Pulmonary artery endothelial cell (primary cell): ENCODE measurements at places on chromosomes 2 and 18. TPM values are rescaled to one million over a fixed set of nuclear protein-coding genes. Genes with fewer than 3 reads are reported as not detected.

GRCh38 chr2:204255526-204255925 lies 289.7 kb upstream of the PARD3B start:
- DNase-seq, result no peak

- DNase-seq, result no peak
These were observed 657.4 kb upstream of the ID2 start for GRCh38 chr2:8024506-8024905.

CUL3 gene
- total RNA-seq, result 62.7 and 62.8 TPM in 2 replicates

ELOA2 gene
- total RNA-seq, result not detected in 2 replicates

DNA sequence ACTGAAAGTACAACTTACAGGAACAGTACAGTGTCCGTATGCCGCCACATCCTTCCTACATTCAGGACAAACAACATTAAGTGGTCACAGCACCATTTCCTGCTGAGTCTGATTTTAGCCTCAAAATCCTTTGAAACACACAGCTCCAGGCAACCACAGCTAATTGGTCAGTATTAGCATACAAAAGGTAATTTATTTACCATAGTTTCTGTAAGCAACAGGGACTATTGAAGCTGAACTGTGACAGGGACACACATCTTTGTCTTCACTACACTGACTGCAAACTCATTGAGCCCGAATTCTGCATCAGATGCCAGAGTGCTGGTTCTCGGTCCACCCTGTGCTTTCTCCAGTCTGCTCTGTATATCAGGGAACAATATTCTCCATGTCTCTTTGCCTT lies 151.8 kb downstream of the ST6GAL2 start:
- DNase-seq, result no peak

OTOS gene
- not detected in 2 replicates for total RNA-seq

TNFAIP6 gene
- not detected in 2 replicates for total RNA-seq

DNA sequence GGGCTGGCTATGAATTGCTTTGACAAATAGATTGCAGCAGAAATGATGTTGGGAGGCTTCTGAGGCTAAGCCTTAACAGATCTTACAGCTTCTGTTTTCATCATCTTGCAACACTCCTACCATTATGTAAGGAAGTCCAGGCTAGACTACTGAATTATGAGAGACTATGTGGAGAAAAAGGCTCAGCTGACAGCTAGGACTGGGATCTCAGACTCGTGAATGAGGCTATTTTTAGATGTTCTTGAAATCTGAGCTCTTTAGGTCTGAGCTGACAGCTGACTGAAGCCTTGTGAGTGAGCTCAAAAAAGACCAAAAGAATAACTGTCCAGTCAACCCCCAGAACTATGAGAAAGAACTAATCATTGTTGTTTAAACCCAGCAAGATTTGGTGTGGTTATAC lies 70.3 kb downstream of the VWC2L start:
- no peak for DNase-seq

DNA sequence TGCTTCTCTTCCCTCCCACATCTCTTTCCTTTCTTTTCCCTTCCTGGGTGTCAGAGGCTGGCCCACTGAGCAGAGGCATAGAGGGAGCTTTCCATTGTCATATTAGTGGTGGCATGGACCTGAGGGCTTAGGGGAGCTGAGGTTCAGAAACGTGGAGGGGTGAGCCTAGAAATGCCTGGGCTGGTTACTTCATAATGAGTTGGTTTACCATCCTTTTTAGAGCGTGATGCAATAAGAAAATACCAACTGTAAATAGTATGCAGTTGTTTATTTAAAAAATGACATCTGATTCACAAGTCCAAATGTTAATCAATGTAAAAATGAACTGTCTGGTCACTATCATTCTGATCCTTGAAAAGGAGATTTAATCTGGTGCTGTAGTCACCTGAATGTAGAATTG lies 46.3 kb downstream of the MYO1B start:
- DNase-seq, result no peak

DNA sequence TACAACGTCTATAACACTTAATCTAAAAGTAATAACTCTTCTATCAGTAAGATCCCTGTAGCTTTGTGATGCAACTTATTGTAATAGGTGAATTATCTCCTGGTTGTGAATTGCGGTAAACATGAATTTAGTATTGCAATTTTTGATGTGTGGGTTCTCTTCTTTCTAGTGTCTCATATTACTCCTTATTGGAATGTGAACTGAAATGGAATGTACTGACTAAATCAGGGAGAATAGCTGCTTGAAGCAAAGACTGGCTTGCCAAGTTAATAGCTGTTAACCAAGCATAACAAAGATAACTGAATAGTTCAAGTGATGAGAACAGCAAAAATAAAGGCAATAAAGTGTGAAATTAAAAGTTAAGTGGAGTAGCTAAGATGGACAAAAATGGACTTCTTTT lies 60.5 kb upstream of the TFPI start:
- DNase-seq, result no peak

DNA sequence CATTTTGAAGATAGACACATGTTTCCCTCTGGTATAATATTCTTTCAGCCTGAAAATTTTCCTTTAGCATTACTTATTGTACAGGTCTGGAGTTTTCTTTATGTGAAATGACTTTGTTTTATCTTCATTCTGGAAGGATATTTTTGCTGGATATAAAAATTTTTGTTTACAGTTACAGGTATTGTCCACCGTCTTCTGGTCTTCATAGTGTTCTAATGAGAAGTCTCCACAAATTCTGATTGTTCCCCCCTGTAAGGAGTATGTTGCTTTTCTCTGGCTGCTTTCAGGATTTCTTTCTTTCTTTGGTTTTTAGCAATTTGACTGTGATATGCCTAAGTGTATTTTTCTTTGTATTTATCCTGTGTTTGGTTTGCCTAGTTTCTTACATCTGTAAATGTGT lies 15.0 kb downstream of the UBXN4 start:
- no peak for DNase-seq

FRZB gene
- 0.04 TPM in 1 of 2 replicates, not detected in the other for total RNA-seq

GRCh38 chr2:105796131-105796638 lies 51.5 kb downstream of the NCK2 start:
- no peak for DNase-seq

- DNase-seq, result no peak
These were observed 219.9 kb downstream of the PIK3C3 start for GRCh38 chr18:42174909-42175308.

GRCh38 chr2:15952451-15953146 lies 12.2 kb downstream of the MYCN start:
- no peak for DNase-seq

GRCh38 chr2:118670276-118670675 lies 177.2 kb downstream of the EN1 start:
- DNase-seq, result no peak

DNA sequence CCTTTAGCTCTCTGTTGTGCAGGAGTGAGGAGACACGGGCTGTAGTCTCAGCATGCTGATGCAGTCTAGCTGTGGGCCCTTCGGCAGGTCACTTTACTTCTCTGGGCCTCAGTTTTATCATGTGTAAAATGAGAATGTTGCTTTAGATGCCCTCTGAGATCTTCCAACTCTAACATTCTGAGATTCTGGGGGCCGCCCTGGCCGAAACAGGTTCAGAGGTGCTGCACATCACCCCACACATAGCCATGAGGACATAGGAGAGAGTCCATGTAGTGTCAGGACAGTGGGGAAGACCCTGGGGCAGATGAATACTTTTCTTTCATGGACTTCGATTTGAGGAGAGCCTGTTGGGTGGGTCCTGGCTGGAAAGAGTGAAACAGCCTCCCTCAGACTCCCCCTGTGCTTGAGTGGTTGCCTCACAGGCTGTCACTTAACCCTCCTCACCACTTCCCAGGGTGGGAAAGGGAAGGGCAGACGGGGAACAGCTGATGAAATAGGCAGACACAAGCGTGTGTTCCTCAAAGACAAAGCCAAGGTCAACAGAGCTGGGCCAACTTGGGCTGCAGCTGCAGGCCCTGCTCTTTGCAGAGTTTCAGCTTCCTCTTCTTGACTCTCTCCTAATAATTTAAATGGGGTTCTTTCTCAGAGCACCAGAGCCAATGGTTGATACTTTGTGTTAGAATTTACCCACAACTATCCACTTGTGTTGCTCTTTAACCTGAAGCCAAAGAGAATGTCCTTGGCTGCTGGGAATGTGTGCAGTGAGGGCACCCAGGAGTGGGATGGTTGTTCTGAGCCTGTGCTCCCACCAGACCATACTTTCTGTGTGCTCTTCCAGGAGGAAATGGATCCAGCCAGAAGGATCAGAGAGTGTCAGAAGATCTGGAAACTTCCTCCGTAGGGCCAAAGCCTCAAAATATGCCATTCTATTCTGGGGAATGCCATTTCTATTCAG lies 14.7 kb upstream of the MRPL33 start:
- DNase-seq, result no peak

DNA sequence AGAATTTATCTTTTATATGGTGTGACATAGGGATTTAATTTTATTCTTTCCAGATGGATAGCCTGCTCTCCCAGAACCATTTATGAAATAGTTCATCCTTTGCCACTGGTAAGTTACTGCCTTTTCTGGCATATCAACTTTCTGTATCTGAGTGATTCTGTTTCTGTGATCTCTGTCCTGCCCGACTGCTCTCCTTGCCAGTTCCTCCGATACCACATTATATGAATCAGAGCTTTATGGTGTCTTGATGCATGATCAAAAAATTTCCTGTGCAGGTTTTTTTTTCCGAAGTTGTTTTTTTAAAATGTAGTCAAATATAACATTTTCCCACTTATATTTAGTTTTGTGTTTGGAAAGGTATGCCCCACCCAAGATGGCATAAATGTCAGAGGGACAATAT lies 242.5 kb downstream of the CYP26B1 start:
- no peak for DNase-seq

GRCh38 chr2:174931724-174932123 lies 73.5 kb downstream of the CHN1 start:
- no peak for DNase-seq

- DNase-seq, result no peak
These were observed 13.1 kb downstream of the TMEM131 start for GRCh38 chr2:97982621-97983020.

DNA sequence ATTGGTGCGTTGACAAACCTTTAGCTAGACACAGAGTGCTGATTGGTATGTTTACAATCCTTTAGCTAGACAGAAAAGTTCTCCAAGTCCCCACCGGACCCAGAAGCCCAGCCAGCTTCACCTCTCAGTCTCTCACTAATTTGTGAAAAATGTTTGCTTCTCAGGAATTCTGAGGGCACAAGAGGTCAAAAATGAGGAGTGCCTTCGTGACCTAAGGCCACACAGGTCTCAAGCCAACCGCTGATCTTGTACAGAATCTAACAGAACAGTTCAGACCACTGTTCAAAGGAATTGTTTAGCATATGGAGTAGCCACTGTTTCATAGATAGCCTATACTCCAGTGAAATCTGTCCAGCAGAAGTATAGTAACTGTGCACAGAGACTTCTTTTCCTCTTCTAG lies 29.8 kb upstream of the LRRC30 start:
- no peak for DNase-seq

DNA sequence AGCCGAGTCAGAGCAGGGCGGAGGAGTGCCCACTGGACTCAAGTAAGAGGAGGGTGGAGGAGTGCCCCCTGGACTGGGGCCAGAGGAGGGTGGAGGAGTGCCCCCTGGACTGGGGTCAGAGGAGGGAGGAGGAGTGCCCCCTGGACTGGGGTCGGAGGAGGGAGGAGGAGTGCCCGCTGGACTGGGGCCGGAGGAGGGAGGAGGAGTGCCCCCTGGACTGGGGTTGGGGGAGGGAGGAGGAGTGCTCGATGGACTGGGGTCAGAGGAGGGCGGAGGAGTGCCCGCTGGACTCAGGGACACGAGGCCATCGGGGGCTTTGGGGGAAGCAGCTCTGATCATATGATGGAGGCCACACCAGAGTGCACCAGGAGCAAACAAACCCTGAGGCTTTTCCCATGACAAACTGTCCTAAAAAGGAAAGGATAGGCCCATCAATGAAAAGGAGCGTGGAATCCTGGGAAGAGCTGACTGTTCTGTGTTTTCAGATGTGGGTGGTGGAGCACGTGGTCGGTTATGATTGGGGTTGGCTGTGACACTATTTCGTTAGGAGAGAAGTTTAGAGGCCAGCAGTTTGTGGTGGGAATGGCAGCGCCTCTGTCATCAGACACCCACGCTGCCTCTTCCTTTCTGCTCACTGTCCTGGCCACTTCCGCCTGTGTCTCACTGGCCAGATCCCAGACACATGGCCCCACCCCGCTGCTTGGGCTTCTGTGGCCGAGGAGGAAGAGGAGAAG lies 24.5 kb upstream of the HPCAL1 start:
- DNase-seq, result no peak

GRCh38 chr2:124658373-124658772 lies 633.3 kb downstream of the CNTNAP5 start:
- DNase-seq, result no peak

DNA sequence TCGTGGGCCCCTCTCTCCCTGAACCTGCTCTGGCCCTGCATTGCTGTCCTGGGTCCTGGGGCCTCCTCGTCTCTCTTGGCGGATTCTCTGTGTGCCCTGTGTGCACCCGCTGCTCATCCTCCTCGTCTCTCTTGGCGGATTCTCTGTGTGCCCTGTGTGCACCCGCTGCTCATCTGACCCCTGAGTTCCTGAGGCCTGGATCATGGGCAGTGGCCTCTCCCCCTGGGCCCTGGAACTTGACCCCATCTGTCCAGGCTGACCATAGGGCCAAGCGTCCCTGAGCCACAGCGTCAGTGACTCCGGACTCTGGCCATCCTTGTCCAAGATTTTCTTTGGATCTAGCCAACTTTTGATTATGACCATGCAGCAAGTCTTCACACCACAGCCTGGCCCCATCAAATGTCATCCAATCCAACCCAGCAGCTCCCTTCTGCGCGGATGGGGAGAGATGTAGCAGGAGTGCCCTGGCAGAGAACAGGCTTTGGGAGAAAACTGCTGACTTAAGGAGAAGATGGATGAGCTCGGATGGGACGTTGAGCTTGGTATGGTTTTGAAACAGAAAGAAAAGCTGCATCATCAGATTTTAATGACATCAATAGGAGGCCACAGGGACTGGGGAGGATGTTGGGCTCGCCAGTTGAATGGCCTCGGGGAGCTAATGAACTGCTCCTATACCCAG lies 455.1 kb upstream of the HS6ST1 start:
- DNase-seq, result no peak

- no peak for DNase-seq
These were observed 26.5 kb downstream of the TNS1 start for GRCh38 chr2:217976301-217976700.

GRCh38 chr2:219633276-219634065 lies 6.0 kb downstream of the SLC4A3 start:
- DNase-seq, result no peak

GRCh38 chr2:3209258-3209657 lies 168.4 kb downstream of the EIPR1 start:
- DNase-seq, result no peak

DNA sequence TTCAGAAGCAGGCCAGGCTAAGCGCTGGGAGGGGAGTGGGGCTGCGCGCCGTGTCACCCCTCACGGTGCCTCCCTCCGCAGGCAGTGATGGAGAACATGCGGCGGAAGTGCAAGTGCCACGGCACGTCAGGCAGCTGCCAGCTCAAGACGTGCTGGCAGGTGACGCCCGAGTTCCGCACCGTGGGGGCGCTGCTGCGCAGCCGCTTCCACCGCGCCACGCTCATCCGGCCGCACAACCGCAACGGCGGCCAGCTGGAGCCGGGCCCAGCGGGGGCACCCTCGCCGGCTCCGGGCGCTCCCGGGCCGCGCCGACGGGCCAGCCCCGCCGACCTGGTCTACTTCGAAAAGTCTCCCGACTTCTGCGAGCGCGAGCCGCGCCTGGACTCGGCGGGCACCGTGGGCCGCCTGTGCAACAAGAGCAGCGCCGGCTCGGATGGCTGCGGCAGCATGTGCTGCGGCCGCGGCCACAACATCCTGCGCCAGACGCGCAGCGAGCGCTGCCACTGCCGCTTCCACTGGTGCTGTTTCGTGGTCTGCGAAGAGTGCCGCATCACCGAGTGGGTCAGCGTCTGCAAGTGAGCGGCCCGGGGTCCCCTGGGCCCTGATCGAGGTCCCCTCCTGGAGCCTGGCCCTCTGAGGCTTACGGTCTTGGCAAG lies 12.2 kb downstream of the WNT10A start:
- no peak for DNase-seq

GRCh38 chr2:33372940-33373553 lies 103.4 kb upstream of the RASGRP3 start:
- peak; percentile 17 for DNase-seq
